Common myeloid progenitor, CD34-positive (primary cell): ENCODE measurements at places on chromosomes 4 and X.

DNA sequence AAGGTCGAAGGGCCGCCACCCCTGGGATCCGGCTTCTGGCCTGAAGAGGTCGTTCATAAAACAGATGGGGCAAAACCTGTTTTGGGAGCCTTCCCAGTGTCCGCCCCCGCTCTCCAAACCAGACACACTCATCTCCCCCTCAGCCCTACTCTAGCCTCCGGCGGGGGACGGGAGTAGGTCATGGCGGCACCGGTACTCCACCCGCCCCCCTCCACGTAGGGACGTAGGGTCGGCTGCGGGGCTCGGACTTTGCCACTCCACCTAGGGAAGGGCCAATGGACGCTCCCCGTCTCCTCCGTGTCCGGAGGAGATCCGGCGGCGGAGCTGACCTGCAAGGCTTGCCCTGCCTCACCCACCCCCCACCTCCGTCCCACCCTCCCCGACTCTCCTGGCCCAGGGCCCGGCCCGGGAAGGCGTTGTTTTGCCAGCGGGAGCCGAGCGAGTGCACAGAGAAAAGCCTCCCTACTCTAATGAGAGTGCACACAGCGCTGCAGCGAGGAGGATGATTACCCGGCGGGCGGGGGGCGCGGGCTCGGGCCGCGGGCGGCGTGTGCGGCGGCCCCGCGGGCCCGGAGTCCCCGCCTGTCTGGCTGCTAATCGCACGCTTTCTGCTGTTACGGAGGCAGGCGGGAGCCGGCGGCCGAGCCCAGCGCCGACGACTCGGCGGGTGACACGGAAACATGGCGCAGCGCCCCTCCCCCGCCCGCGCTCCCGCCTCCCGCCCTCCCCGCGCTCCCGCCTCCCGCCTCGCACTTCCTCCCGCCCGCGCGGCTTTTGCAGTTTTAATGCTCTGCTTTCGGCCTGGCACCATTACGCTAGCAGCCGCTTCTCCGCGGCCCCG lies 8.3 kb upstream of the BCOR start:
- DNase-seq: peak; percentile 78

- DNase-seq: no peak
These were observed 114.0 kb downstream of the BMPR1B start for GRCh38 chr4:94871644-94872305.

- DNase-seq: no peak
These were observed 15.4 kb downstream of the SETD7 start for GRCh38 chr4:139540632-139541031.

DNA sequence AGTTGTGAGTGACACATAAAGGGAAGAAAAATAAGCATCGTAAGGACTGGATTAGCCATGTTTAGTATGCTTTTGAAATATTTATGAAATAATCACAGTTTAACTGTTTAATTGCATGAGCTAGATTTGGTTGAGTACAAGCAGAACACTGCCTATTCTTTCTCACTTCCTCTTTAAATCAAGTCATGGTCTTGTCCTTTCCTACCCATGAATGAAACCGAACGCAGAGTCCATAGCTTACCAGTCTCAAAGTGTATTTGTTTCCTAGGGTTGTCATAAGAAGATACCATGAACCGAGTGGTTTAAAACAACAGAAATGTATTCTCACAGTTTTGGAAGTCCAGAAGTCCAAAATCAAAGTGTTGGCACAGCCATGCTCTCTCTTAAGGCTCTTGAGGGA lies 684.0 kb upstream of the MAGEB2 start:
- DNase-seq: no peak

GRCh38 chrX:143027275-143027674 lies 1.5 kb downstream of the SPANXN4 start:
- DNase-seq: no peak

GRCh38 chr4:71777891-71778290 lies 6.0 kb downstream of the GC start:
- no peak for DNase-seq

- DNase-seq: no peak
These were observed 479.6 kb downstream of the CCSER1 start for GRCh38 chr4:90606781-90607180.

GRCh38 chrX:120145295-120145925 lies 13.0 kb upstream of the RHOXF2 start:
- DNase-seq: no peak

GRCh38 chr4:121998024-121998423 lies 46.2 kb upstream of the TRPC3 start:
- DNase-seq: no peak

GRCh38 chr4:56245547-56246232 lies 141.6 kb downstream of the AASDH start:
- no peak for DNase-seq

DNA sequence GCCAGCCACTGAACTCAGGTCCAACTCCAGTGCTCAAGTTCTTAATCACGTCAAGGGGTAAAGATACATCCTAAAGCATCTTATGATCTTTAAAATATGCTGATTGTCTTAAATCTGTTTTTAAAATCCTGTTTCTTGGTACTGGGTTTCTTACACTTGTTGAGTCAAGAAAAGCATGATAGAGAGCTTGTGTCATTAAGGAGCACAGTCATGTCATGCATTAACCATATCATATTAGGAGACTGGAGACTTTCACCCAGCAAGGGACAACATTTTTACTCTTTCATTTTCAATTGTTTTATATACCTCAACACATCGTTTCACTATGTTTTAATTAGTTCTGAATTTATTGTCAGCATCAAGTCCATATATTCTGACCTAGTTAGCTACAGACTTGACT lies 41.5 kb downstream of the BCLAF3 start:
- no peak for DNase-seq

- no peak for DNase-seq
These were observed 47.2 kb downstream of the TBCK start for GRCh38 chr4:106268786-106269185.

DNA sequence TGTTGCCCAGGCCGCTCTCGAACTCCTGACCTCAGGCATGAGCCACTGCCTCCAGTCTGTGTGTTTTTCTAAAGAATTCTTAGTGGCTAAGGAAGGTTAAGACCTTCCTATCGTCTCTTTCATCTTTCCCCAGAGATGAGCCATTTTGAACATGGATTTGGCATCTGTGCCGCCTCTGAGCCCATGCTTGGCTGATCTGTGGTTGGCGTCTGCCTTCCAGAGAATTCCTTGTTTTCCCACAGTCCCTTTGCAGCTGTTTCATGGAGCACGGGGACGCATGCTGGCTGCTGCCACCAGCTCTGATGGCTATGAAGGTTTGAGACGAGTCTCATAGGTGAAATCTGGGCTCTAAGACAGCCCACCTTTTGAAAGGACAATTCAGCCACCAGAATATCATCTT lies 60.4 kb downstream of the SHROOM2 start:
- DNase-seq: no peak

GRCh38 chr4:113541933-113542332 lies 219.6 kb downstream of the CAMK2D start:
- DNase-seq: no peak

DNA sequence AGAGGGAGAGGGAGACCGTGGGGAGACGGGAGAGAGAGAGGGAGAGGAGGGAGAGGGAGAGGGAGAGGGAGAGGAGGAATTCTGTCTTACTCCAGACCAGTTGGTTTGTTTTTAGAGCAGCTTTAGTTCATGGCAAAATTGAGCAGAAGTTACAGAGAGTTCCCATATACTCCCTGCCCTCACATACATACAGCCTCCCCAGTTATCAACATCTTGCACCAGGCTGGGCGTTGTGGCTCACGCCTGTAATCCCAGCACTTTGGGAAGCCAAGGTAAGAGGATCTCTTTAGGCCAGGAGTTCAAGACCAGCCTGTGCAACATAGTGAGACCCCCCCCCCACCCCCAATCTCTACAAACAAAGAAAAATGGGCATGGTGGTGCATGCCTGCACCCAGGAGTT lies 79.8 kb upstream of the OGT start:
- DNase-seq: no peak

DNA sequence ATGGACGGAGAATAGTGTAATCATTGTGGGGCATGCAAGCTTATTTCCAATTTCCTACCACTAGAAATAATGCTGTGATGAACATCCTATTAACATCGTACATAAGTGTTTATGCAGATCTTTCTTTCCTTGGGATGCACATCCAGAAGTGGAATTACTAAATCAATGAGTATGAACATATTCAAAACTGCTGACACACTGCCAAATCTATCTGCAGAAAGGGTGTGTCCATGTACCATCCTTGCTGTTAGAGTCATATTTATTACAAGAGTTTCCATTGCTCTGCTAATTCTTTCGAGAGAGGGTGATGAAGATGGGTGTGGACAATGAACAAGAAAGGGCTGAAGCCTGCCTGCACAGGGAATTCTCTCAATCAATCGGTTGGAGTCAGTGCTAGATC lies 82.6 kb downstream of the GPC4 start:
- DNase-seq: no peak

DNA sequence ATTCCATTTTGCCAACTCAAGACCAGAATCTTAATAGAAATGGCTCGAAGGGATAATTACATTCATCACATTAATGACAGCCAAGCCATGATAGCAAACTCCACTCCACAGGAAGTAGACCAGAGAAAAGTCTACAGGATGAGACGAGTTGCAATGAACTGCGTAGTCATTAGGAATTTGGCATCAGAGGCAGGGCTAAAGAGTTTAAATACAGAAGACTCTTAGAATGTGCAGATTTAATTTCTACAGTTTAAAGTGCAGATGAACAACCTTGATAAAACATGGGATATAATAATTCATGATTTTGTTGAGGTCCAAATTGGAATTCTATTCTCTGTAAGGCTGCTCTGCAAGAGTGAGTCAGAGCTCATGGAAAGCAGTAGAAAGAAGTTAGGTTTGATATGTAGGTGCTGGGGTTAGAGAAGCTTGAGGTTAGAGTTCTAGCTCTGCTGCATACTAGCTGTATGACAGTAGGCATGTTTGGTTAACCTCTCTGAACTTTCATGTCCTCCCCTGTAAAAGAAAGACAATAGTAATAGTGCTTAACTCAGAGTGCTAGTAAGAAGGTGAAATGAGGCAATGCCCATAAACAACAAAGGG lies 32.2 kb downstream of the LNX1 start:
- DNase-seq: no peak

DNA sequence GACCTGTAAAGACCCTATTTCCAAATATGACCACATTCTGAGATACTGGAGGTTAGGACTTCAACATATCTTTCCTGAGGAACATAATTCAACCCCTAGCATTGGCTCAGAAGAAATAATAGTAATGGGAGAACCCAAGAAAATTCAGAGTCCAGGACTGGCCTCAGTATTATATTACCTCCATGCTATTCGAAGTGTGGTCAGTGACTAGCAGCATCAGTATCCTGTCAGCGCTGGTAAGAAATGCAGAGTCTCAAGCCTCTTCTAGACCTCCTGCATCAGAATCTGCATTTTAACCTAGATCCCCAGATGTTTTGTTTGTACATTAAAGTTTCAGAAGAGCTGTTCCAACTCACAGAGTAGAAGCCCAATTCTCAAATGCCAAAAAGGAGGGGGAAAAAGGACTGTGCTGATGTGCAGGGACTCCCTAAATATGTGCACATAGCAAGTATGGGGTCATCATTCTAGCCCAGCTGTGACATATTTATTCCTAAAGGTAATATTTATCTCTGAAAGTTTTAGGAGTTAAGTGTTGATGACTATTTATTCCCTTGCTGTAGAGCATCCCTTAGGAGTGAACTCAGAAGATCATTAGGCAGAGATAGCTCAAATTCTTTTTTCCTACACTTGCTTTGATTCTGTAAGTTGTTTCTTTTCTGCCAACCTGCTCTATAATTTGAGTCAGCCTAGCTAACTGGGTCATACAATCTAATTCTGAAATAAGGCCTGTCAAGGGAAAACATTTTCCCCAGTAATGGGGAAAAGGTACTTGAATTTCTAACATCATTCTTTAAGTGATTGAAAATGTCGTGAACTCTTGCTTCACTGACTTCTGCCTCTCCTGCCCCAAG lies 361.9 kb downstream of the ARHGAP24 start:
- no peak for DNase-seq

- no peak for DNase-seq
These were observed 9.5 kb downstream of the SLC38A5 start for GRCh38 chrX:48460606-48461005.

- DNase-seq: no peak
These were observed 7.7 kb upstream of the EIF1AX start for GRCh38 chrX:20149326-20149725.
